NCI-H1092 (cell line): ENCODE measurements at places on chromosomes 12 and 14.

DNA sequence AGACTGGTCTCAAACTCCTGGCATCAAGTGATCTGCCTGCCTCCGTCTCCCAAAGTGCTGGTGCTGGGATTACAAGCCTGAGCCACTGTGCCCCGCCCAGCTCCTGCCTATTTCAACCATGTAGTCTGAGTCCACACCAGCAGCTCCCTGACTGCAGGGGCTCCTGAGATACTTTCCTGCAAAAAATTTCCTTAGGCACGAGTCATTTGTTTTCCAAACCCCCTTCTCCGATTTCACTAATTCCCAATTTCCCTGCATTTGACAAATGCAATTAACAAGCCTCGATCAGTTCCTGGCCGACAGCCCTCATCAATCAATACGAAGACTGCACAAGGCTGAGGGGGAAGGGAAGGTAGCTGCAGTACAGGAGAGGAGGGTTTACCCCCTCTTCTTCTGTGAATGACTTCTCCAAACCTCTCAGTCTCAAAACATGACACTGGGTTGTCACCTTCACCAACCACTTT is 10.1 kb downstream of the PSMB5 start:
- DNase-seq, result no peak

- DNase-seq, result no peak
Measured at GRCh38 chr12:14253496-14253895, 112.0 kb upstream of the ATF7IP start.

DNA sequence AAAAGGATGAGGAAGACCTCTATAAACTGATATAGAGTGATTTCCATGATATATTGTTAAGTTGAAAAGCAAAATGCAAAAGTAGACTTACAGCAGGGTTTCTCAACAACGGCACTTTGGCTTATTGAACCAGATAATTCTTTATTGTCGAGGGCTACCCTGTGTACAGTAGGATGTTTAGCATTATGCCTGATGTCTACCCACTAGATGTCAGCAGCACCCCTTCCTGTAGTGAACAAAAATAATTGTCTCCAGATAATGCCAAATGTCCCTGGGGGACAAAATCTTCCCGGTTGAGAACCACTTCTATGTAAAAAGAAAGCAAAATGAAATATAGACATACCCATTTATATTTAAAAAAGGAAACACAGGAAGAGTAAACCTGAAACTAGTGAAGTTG is 32.4 kb downstream of the ABCD2 start:
- no peak for DNase-seq

- no peak for DNase-seq
Measured at GRCh38 chr12:64646318-64646717, 36.0 kb downstream of the RASSF3 start.

GRCh38 chr14:50371546-50371945 is 25.1 kb downstream of the CDKL1 start:
- no peak for DNase-seq

DNA sequence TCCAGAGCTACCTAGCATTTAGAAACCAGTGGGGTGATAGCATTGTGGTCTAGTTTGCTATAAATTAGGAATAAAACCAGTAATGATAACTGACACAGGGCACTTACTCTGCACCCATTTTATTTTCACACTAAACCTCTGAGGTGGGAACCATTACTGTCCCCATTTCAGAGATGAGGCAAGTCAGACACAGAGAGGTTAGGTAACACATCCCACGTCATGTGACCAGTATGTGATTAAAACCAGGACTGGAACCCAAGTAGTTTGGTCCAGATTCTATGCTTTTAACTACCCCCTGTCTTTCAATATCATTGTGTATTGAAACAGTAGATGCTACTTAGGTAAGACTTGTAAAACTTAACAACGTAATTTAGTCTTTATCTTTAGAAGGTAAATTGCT is 110.2 kb downstream of the PLXNC1 start:
- no peak for DNase-seq

- DNase-seq, result no peak
Measured at GRCh38 chr14:57822081-57822480, 43.8 kb downstream of the SLC35F4 start.

DNA sequence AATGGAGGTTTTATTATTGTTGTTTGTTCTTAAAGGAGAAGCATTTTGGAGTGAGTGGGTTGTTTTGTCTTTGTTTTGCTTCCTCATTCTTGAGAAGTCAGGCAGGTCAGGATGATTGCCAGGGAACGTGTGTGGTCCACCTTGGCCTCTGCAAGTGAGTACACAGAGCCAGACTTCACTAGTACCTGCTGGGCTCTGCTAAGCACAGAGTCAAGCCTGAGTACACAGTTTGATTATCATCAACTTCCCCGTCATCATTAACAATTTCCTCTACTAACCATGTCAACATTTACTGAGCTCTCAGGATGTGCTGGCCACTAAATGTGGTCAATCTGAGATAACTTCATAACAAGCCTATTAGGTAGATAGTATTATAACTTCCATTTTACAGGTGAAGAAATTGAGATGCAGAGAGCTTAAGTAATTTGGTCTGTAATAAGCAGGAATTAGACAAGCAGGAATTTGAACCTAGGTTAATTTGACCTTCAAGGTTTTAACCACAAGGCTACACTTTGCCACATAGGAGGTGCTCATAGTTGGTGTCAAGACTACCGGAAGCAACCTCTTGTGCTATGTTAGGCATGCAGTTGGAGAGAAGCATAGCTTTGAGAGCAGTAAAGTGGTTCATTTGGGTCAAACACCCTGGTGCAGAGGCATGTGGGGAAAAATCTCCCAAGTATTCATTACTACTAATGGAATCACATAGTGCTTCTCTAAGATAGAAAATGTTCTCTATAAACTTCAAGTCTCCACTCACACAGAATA is 178.3 kb downstream of the NUAK1 start:
- no peak for DNase-seq

- no peak for DNase-seq
Measured at GRCh38 chr12:75937486-75937885, 94.1 kb downstream of the PHLDA1 start.

- DNase-seq, result no peak
Measured at GRCh38 chr12:111395336-111396187, 10.2 kb upstream of the SH2B3 start.

- DNase-seq, result no peak
Measured at GRCh38 chr14:101220921-101221510, 317.5 kb upstream of the RTL1 start.

GRCh38 chr12:51950682-51951198 is 759 bp upstream of the ACVR1B start:
- DNase-seq, result no peak

- peak; percentile 84 for DNase-seq
Measured at GRCh38 chr12:116969615-116970585, 59.1 kb downstream of the FBXW8 start.

GRCh38 chr12:119369907-119370546 is 35.5 kb downstream of the CCDC60 start:
- DNase-seq, result no peak

- no peak for DNase-seq
Measured at GRCh38 chr14:56118611-56119181, 485 bp downstream of the PELI2 start.
